ENCODE measurements at places on chromosomes 2 and 18.

DNA sequence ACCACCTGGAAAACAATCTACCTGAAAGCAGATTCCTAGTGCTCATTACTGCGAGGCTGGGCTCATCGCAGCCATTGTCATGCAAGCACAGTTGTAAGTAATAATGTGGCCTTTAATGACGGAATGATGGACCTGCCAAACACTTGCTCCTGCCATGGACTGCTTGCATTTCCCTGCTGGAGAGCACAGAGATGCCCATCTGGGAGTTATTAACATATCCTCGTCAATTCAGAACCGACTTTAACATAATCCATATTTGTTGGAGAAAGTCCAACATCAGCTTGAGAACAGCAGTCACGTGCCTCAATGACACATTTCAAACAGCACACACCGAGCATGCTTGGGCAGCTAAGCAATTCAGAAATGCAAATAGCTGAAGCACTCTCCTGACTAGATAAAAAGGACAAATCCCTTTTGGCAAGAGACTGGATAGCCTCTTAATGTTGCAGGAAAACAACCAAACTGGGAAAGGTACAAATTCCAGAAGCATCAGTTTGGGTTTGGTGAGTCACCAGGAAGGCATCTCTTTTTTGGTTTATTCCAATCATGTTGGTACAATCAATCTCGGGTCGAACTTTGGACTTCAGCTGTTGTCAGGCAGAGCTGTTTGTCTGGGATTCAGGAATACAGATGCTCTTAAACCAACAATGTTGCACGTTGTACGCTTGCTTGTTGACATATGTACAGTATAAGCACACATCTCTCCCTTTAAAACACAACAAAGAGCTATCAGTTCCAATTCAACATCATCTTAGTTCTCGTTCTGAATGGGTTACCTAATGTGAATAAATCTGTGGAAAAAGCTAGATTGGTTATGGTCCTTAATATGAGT, 395.8 kb downstream of the LNPK start:
- no peak for DNase-seq

GRCh38 chr2:8893474-8893873, 56.1 kb upstream of the KIDINS220 start:
- DNase-seq: no peak

DNA sequence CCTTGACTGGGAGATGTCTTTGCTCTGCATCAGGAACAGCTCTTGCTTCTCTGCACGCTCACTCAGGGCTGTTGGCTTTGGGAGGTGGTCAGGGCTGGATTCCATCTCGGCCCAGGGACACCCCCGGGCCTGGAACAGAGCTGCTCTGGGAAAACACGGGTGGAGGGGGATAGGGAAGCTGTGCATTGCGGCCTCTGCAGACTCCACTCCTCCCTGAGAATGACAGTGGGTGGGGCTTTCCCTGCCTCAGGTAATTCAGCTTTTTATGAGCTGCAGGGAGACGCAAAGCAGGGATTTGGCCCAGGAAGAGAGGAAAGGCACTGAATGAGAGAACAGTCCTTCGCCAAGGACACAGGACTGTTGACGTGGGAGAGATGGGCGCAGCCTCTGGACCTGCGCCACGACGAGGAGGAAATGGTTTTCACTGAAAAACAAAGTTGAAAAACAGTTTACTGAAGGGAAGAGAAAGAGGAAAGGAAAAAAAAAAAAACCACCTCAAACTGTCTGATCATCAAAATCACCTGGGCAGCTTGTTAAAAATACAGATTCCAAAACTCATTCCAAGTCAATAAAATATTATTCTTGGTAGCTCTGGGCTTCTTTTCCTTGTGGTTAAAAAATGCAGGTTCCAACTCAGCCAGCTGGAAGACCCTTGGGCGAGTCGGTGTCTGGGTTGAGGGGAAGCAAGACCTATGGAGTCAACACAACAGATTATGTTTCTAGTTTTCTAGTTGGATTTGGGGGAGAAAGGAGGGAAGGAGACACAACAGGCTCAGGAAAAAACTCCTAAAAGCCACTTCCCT, 194.0 kb downstream of the ZFP36L2 start:
- no peak for DNase-seq

GRCh38 chr2:120620025-120620793, 115.5 kb upstream of the GLI2 start:
- no peak for DNase-seq

GRCh38 chr18:57629422-57629821, 7.8 kb upstream of the NARS1 start:
- no peak for DNase-seq

- no peak for DNase-seq
Measured at GRCh38 chr2:28101123-28101522, 210.6 kb downstream of the BABAM2 start.

- no peak for DNase-seq
Measured at GRCh38 chr2:191266201-191266600, 21.0 kb downstream of the MYO1B start.

- no peak for DNase-seq
Measured at GRCh38 chr2:118883792-118884191, 36.3 kb upstream of the EN1 start.
